NCI-H524 treated with DMSO at 0.1 percent for 48 hours (cell line): ENCODE measurements at places on chromosomes 5 and 9.
A peak's percentile ranks its signal among the peaks of the same experiment; 100 is the strongest.

DNA sequence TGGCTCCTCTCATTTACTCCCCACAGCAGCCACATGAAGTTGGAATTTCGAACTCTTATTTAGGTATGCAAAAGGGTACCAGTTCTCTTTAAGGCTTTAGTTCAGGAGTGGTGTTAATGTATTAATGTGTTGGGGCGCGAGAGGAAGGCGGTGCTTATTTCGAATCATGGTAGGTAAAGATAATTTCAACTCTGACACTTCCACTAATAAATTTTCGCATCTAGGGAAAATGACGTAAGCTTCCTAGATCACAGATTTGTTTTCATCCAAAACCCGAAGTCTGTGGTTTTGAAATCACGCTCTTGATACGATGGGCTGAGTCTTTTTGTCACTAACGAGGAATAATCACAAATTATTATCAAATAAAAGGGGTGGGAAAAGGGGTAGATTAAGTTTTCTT lies 681 bp downstream of the PPWD1 start:
- DNase-seq: no peak

- DNase-seq: no peak
Measured at GRCh38 chr5:16487456-16487855, 21.9 kb upstream of the ZNF622 start.

- DNase-seq: no peak
Measured at GRCh38 chr9:137820161-137820855, 57.3 kb upstream of the CACNA1B start.

- no peak for DNase-seq
Measured at GRCh38 chr9:120536949-120537640, 42.9 kb downstream of the CDK5RAP2 start.

- DNase-seq: no peak
Measured at GRCh38 chr5:85998656-85999055, 619.1 kb upstream of the COX7C start.

GRCh38 chr5:65062469-65063083 lies 293.8 kb downstream of the CWC27 start:
- DNase-seq: peak; percentile 27

DNA sequence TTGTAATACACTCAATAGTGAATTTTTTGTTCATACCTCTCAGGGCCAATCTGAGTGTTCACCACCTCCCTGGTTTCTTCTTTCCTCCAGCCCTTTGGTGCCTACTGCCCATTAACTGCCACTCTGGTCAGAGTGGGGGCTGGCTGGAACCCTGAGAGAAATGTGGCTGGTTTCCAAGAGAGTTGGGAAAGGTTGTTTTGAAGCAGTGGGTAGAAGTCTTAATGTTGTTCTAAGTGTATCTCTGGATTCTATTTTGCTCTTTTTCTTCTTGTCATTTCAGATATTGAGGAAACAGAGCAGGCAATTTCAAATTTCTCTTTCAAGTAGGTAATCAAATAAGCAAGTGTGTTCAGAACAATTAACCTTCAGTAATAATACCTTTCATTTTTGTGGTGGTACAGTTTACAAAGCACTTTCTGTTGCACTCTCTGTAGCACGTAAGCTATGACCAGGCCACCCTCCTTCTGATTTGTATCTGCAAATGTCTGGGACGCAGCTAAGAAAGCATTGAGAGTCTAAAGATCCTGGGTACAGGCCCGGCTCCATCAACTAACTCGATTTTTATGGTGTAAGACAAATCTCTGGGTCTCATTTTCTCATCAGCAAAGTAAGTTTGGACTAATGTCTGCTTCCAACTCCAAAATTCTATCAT lies 8.4 kb downstream of the SLC1A3 start:
- no peak for DNase-seq

DNA sequence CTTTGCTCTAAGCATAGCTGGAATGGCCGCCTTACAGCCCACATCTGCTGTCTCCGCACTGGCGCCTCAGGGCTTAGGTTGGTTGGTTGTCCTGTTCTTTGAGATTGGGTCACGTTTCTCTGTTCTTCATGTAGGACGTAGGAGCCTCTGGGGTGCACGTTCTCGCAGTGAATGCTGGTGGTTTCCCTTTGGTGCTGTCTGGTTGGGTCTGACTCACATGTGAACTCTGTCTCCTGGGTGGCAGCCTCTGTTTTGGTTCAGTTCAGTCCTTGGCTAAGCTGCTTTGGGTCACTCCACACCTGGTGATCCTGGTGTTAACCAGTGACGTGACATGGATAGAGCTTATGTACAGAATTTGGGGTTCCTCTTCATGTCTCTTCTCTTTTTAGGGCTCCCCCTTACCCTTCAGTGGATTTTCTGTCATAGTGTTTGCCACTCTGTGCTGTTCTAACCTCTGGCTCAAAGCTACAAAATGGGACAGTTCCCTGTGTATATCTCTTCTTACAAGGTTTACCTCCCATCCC lies 12.6 kb upstream of the LPCAT1 start:
- DNase-seq: no peak

DNA sequence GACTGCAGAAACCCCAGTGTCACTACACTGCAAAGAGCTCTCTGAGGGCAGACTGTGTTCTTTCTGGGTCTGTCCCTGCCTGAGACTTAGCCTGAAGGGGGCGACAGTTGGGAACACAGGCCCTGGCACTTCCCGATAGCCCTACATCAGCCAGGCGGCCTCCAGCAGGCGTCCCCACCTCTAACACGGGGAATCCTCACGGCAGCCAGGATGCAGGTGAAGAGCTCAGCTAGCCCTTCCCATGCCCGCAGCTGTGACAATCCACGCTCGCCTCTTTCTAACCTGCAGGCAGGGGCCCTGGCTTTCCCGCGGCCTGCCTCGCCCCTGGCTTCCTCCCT lies 5.9 kb downstream of the MED22 start:
- DNase-seq: no peak

- DNase-seq: no peak
Measured at GRCh38 chr5:139669662-139670368, 21.7 kb downstream of the CXXC5 start.

DNA sequence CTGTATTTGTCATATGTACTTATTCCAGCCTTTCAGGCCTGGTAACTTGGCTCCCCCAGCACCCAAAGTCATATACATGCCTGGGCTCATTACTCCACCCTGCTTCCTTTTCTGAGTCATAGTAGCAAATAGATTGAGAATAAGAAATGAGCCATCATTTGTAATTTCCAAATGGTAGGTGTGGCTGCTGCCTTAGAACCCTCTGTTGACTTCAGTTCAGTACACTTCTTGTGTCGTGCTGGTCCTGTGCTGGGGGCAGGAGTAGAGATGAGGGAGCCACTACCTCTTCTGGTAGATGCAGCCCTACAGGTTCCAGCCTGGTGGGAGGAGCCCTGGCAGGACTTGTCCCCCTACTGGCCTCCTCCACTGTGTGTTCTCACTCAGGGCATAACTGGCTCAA lies 11.1 kb downstream of the GM2A start:
- DNase-seq: no peak

DNA sequence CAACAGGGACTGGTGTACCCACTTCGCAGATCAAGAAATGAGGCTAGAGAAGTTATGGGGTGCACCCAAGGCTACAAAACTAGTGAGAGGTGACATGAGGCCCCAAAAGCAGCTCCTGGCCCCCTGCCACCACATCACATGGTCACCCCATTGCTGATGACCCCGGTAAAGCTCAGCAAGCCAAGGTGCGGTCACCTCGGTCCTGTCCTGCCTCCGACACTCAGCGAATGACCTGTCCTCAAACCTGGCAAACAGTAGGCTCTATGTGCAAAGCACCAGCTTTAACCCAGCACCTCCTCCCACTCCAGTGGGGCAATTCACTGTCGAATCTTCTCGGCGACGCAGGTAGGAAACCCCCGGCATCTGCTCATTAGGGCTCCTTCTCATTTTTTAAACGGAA lies 307.4 kb downstream of the RAB3C start:
- DNase-seq: no peak

GRCh38 chr5:167513381-167513780 lies 778.1 kb upstream of the WWC1 start:
- DNase-seq: peak; percentile 7

GRCh38 chr5:38725371-38725865 lies 120.4 kb upstream of the OSMR start:
- DNase-seq: no peak

DNA sequence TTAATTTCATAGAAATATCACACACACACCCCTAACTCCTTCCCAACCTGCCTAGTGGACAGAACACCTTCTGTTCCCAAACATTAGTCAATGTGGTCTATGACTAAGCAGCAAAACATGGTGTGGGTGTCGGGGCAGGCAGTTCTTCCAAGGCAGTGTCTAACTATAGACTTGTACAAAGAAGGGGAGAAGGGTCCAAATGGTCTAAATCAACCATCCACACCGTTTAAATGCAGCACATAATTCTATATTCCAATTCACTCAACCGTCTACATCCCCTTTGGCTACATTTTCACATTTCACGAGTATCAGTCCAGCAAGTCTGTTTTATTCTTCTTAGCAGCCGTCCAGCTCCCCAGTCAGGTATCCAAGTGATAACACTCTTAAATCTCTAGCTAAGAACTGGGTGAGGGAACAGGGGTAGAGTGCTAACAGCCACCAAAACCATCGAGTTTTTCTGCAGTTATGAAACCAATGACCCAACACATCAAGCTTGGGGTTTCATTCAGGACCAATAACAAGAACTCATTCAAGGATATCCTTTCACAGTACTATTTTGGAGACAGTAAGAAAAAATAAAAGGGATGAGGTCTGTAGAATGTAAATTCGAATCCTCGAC lies 3.3 kb downstream of the ZNF608 start:
- no peak for DNase-seq

GRCh38 chr5:135120951-135121350 lies 86.9 kb upstream of the PITX1 start:
- no peak for DNase-seq

DNA sequence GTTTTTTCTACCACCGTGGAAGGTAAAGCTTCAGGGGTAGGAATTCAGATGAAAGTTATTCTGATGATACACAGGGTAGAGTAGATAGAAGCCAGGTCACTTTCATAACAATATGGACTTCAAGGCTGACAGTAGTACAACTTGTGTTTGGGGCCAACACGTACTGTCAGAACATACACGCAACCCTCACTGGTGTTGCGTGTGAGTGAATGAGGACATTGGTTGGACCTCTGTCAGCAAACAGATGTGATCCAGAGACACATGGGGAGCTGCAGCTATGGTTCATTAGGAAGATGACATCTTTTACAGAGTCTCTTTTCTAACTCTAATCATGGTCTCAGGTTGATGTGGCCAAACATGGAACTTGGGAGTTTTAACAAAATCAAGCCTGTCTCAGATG lies 70.1 kb upstream of the MOCS2 start:
- no peak for DNase-seq

GRCh38 chr5:53167836-53168235 lies 58.3 kb upstream of the MOCS2 start:
- no peak for DNase-seq

DNA sequence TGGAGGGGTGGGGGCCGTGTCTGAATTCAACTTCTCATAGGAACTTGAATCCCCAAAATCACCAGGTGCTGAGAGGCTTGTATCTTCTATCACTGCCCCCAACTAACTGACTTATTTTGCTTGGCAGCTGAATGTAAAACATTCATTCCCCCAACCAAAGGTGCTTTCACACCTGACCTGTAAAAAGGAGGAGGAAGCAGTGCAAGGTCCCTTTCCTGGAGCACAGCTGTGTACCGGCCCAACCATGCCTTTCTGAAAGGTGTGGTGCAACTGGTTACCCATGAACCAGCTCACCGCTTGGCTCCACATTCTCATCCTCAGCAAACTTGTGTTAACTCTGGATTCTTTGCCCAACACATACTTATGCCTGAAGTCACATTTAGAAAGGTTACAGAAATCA lies 34.7 kb downstream of the TMEM167A start:
- no peak for DNase-seq

DNA sequence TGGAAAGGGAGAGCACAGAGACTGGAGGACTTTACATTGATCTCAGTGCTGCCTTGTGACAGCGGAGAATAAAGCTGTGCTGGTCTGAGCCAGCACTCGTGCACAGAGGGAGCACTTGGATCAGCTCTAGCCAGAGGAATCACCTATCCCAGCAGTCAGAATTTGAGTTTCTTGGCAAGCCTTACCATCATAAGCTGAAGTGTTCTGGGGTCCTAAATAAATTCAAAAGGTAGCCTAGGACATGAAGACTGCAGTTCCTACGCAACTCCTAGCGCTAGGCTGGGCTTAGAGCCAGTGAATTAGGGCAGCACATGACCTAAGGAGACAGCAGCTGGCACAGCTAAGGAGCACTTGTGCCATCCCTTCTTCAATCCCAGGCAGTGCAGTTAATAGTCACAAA lies 119.5 kb downstream of the HMHB1 start:
- no peak for DNase-seq

DNA sequence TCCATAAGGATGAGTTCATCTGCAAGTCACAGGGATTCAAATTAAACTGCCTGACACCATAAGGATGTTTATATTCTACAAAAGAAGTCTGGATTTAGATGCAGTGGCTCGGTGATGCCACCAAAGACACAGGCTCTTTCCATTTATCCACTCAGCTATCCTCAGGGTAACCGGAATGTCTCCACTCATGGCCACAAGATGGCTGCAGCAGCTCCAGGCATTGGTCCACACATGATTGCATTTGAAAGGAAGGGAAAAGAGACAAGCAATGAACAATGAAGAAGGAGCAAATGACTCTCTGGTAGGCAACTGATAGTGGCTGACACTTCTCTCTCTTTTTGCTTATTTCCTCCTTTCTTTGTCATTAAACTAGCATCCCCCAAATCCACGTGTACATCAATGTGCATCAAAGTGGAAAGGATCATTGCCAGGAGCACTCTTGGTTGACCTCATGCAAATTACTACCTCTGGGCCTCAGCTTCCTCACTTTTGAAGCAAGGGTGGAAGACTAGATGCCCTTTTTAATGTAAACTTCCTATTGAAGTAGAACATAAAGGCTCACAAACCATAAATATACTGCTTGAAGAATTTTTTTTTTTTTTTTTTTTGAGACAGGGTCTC lies 7.2 kb upstream of the SNX30 start:
- DNase-seq: no peak

DNA sequence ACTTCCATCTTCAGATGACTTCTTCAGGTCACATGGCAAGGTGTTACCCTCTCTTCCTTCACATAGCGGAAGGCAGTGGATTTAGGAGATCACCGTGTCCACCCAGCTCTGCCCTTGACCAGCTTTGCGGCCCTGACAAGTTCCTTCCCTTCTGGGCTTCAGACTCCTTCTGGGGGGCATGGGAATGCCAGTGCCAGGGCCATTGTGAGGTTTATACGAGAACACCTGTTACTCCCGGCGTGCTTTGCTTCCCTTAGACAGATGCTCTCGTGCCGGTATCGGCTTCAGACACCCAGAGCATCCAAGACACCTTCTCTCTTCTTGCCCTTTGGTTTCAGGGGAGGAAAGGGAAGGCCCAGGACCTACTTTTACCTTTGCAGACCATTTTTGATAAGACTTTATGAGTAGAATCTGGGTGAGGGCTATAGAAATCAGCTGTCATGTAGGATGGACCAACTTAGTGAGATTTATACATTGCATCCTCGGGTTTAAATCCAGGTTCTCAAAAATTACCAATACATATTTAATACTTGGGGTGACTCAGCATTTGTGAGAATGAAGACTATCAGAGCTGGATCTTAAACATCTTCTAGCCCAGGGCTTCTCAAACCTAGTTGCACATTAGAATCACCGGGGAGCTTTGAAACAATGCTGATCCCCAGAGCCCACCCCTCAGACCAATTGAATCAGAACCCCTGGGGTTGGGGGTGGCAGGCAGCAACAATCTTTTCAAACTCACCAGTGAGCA lies 138.2 kb downstream of the MVB12B start:
- no peak for DNase-seq
